ENCODE measurements at places on chromosomes 13 and 19.

DNA sequence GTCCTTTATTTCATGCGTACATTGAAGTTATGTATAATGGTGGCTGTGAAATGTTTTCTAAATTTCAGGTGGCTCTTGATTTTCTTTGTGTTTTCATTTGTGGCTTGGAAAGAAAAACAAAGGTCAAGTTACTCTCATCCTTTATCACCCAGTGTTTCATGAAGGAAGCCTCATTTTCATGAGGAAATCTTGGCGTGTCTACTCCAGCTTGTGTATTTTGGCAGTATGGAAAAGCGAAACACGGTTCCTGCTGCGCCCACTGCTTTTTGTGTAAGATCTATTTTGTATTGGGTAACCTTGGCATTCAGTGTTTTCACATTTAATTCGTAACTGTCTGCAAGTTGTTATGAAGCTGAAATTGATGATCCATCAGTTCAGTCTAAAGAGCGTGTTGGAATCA is 147.0 kb upstream of the RNF113B start:
- DNase-seq: no peak

GRCh38 chr19:7149956-7150705 is 80.6 kb downstream of the ZNF557 start:
- no peak for DNase-seq

DNA sequence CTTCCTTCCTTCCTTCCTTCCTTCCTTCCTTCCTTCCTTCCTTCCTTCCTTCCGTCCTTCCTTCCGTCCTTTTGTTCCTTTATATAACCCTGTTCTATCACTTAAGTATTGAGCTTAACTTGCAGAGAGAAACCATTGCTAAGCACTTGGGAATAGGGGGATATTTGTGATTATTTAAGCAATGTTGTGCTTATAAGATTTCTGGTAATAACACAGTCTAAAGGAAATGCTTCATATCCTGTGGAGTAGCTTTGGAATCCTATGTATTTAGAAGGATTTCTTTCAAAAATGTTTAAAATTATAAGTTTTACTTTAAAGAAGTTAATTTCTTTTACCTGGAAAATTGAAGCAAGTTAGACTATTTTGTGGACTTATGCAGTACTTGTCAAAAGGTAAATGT is 209.8 kb downstream of the PCCA start:
- no peak for DNase-seq

DNA sequence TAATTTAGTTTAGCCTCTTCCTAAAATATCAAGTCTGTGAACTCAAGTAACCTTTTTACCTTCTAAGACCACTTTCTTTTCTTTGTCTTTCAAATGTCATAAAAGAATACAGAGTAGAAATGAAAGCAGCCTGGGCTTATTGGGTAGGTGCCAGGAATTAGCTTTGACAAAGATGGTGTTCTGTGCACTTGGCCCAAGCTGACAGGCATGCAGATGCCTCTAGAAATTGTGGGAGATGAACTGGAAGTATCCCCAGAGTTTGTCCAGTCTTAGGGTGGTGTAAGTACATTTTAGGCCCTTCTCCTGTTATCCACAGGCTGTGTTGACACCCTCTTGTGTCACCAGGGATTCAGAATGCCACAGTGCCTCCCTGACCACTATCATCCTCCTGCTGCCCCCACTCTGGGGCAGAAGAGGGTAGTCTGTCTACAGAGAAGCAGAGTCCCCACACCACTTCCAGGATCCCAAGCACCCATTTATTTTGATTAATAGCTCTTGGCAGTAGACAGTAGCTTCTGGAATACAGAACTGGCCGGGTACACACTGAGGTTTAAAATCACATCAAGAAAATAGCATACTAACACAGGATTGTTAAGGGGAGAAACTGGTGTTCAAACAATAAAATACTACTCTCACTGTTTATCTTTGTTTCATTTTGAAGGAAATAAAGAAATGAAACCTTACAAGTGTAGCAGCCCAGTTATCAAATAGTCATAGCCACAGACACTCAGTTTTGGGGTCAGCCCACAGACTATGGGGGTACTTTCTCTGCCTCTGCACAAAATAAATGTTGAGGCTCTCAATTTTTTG is 343.2 kb downstream of the KCNRG start:
- no peak for DNase-seq

DNA sequence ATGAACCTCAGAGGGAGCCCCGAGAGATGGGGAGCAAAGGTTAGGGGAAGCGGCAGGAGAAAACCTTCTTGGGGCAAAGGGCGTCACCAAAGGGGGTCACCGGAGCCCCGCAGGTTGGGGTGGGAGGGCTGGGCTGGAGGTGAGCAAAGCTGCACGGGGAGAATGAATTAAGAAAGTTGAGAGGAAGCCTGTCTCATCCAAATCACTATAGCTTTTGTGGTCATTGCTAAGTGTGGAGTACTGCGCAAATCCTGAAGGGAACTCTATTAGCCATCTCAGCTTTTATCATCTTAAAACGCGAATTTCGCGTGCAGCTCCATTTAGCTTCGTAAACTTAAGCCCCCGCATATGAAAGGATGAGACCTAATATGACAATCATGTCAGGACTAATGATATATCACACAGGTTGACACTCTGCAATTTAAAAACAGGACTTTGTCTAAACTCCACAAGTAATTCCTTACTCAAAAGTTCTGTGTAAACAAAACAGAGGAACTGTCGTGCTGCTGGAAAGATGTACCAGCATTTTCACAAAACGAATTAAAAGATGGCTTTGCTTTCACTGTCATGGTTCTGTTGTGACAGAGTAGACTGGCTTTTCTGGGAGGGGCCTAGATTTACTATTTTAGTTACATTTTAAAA is 631 bp downstream of the LACC1 start:
- DNase-seq: no peak

- no peak for DNase-seq
Measured at GRCh38 chr19:35437406-35437951, 10.6 kb upstream of the FFAR2 start.

DNA sequence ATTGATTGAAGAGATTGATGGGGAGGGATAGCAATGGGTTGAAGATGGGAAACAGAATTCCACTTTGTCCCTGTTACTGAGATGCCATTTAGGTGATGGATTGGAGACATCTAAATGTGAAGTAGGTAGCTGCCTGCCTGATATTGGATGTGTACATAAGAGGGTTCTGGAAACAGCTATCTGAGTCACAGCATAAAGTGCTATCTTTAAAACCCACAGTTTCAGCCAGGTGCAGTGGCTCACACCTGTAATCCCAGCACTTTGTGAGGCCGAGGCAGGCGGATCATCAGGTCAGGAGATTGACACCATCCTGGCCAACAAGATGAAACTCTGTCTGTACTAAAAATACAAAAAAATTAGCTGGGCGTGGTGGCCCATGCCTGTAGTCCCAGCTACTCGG is 72.6 kb downstream of the DNAJC3 start:
- DNase-seq: no peak

GRCh38 chr19:45191375-45191774 is 12.8 kb downstream of the BLOC1S3 start:
- DNase-seq: no peak

- no peak for DNase-seq
Measured at GRCh38 chr19:6210091-6210490, 69.7 kb downstream of the MLLT1 start.

DNA sequence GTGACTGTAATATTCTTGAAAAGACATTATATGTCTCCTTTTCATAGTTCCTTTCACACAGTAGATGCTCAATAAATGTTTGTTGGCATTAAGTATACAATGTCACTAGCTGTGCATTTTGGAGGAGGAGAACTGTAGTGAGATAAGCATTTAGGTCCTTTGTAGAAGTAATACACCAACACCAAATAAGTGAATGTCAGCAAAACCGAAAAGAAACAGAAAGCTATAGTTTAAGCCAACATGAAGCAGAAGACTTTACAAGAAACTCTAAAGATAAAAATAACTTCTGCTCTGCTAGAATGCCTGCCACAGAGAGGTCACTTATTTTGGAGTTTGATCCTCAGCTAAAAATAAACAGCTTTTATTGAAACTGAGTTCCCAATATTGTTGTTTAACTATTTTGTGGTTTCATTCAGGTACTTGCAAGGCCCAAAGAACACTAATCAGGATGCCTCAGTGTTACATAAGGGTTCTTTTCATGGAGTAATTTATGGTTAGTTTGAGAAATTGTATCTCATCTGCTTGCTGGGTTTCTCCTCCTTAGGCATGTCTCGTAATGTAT is 86.2 kb downstream of the STARD13 start:
- DNase-seq: no peak

DNA sequence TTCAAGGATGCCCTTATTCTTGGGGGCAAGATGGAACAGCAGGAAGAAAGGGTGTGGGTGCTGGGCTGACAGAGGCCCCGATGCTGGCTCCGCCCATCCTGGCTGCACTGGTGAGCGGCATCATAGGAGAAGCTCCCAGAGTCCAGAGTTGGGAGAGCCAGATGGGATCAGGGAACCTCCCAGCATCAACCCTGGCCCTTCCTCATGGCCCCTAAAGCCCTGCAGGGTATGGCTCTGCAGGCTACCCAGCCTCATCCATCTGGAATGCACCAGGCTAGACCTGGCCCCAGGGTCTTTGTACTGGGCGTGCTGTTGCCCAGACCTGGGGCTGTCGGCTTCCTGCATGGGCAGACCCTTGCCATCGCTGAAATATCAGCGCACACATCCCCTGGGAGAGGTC is 7.9 kb upstream of the ELL start:
- DNase-seq: no peak

GRCh38 chr19:19447536-19448237 is 42.2 kb downstream of the GATAD2A start:
- no peak for DNase-seq

DNA sequence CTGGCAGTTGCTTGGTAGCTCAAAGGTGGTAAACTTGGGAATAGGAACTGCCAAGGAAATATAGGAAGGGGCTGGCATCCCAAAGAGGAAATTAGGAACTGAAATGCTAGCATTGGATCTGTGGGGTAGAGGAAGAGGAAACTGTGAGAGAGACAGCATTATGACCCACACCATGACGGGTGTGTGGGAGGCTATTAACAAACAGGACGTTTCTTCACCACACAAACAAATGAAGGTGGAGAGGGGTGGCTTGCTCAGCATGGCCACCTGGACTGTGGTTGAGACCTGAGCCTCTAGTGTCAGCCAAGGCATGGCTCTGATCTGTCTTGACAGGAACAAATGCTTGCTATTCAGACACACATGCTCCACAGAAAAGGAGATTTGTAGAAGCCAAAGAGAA is 178.2 kb downstream of the B3GLCT start:
- DNase-seq: no peak

GRCh38 chr19:41936961-41937360 is 8.7 kb upstream of the ERFL start:
- no peak for DNase-seq

DNA sequence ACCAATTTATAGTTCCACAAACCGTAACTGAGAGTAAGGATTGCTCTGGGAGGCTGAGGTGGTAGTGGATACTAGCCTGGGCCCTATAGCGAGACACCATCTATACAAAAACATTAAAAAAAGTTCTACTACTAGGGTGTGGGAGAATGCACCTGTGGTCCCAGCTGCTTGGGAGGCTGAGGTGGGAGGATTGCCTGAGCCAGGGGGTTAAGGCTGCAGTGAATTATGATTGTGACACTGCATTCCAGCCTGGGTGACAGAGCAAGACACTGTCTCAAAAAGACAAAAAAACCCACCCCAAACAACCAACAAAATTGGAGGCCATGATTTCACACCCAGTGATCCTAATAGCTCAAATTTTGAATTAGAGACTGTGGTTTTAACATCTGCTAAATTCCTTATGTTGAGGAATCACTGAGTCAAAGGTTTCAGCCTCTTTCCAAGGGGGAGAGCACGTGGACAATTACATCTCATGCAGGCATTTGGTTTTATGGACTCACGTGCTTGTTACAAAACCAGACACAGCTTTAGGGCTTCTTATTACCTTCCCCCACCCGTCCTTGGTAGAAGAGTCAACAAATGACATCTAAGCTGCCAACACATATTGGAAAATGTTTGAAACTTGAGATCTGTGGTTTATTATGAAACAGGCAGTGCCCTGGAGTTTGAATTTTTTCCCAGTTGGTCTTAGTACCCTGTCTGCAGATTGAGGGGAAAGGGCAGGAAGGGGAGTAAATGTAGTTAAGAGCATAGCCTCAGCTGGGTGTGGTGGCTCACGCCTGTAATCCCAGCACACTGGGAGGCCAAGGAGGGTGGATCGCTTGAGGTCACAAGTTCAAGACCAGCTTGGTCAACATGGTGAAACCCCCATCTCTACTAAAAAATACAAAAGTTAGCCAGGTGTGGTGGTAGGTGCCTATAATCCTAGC is 18.5 kb downstream of the CYP2A6 start:
- peak; percentile 70 for DNase-seq

- no peak for DNase-seq
Measured at GRCh38 chr19:29045679-29046254, 167.2 kb downstream of the UQCRFS1 start.

- DNase-seq: no peak
Measured at GRCh38 chr13:74043237-74043636, 91.0 kb downstream of the KLF12 start.

- DNase-seq: no peak
Measured at GRCh38 chr13:44074611-44075010, 194.9 kb downstream of the LACC1 start.

DNA sequence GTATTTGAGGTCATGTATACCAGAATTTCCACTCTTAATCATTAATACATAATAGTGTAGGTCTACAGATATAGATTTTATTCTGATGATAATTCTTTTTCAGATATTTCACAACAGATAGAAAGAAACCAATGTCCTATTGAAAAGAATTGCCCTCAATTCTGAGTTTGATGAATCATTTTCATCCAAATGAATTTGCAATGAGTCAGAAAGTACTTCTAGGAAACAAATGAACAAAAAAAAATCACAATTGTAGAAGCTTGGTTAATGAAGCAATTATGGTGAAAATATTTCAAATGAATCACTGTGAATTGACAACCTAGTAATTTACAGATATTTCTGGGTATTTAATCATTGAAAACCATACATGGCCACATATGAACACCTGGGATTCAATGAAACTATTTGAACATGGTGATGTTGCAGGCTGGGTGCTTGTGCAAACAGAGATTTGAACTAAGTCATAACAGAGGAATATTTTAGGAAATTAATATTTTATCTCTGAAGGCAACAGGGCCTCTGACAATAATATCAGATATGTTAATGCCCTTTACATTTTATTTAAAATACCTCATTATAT is 360.9 kb downstream of the SLITRK5 start:
- peak; percentile 0 for DNase-seq

- DNase-seq: no peak
Measured at GRCh38 chr19:19677579-19677978, 8.9 kb downstream of the ZNF101 start.

DNA sequence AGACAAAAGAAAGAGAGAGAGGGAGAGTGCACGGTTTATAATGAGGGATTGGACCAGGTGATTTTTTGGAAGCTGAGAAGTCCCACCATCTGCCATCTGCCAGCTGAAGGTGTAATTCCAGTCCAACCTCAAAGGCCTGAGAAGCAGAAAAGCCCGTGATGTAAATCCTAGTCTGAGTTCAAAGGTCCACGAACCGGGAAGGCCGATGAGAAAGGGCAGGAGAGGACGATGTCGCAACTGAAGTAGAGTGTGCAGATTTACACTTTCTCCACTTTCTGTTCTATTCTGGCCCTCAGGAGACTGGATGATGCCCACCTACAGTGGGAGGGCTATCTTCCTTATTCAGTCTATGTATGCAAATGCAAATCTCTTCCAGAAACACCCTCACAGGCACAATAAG is 500.0 kb downstream of the DIAPH3 start:
- DNase-seq: no peak

GRCh38 chr13:110343241-110343865 is 36.3 kb downstream of the COL4A2 start:
- peak; percentile 49 for DNase-seq

All from urothelium cell line (cell line).